ENCODE measurements at places on chromosomes 2 and 18.
A peak's percentile ranks its signal among the peaks of the same experiment; 100 is the strongest.

DNA sequence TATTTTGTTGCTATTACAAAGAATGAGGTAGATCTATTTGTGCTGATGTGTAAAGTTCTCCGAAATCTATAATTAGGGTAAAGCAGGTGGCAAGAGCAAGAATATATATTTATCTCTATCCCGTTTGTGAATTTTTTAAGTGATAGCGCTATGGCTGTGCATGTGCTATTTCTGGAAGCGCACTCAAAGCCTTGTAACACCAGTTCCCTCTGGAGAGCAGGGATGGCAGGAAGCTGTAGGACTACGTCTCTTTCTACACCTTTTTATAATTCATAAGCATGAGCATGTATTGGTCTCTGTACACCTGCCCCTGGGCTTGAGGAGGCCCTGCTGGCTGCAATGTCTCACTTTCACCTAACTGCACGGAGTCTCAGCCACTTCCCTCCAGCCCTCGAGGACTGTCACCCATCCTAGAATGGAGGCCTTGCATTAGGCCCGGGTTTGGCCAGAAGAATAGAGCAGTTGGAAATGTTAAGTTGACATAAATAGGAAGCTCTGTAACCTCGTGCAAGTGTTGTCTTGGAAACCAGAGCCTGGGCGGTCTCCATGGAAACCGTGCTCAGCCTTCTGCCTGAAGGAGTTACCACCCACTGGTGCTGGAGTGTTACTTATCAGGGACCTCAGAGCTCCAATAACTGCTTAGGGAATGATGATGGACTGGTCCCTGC lies 20.9 kb downstream of the ITM2C start:
- DNase-seq: peak; percentile 68

DNA sequence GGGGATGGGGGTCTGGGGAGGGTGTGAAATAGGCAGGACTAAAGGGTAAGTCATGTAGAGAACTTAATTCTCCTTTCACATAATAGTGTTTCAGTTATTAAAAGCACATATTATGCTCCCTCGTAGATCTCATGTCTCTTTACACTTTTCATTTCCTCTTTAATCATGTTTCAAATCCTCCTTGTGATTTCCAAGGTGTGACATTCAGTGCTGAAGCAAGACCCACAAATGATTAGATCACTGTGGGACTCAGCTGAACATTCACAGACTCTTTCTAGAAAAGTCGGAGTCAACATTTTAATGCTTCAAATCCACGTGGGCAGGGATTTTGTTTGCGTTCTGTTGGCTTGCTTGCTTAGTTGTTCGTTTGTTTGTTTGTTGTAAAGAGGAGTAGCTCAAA lies 34.7 kb upstream of the CALCRL start:
- DNase-seq: no peak

- DNase-seq: no peak
Observed at GRCh38 chr2:44668336-44668735, 273.2 kb upstream of the SIX3 start.

- DNase-seq: no peak
Observed at GRCh38 chr2:83282043-83282795, 1176.9 kb downstream of the SUCLG1 start.

DNA sequence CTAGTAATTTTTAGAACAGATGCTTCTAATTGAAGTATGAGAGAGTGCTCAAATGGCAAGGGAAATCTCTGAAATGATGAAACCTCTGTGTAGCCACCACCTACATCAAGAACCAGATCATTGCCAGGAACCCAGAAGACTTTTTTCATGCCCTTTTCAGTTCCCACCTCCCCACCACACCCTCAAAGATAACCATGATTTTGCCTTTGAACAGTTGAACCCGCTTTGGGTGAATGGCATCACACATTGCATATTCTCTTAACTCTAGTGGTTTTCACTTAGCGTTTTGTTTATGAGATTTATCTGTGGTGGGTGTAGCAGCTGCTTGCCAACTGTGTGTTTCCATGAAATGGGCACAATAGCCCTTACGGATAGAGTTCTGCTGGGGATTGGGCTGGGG lies 142.9 kb upstream of the HDAC4 start:
- no peak for DNase-seq

GRCh38 chr18:76668546-76668945 lies 153.8 kb upstream of the ZNF236 start:
- no peak for DNase-seq

DNA sequence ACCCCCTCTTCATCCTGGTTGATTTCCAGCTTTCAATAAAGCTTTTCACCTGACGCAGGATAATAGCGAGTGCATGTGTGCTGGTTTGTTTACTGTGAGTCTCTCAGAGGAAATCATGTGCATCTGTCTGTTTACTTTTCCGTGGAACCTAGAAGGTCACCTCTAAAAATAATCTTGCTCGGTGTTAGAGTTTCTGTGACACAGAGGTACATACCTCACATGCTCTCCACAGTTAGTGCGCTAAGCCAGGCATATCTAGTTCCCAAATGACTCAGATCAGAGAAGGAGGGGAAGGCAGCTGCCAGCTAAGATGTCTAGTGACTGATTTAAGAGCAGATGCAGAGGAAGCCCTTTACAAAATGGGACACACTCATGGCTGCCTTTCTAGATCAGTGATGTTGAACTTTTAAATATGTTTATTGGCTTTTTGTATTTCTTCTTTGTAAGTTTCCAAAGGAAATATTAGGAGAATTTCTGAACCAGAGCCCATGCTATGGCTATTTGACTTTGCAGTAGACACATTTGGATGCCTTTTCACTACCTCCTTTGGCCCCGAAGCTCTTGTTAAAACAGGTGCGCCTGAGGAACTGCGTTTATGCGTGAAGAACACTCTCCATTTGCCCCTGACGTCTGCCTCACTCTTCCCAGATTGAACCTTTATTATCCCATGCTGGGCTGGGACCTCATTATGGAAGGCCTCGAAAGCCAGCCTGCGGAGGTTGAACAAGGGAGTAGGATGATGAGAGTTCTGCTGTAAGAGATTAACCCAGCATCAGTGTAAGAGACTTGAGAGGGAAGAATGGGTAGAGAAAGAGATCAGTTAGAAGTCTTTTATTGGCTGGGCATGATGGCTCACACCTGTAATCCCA lies 145.6 kb downstream of the FAM161A start:
- DNase-seq: peak; percentile 72

DNA sequence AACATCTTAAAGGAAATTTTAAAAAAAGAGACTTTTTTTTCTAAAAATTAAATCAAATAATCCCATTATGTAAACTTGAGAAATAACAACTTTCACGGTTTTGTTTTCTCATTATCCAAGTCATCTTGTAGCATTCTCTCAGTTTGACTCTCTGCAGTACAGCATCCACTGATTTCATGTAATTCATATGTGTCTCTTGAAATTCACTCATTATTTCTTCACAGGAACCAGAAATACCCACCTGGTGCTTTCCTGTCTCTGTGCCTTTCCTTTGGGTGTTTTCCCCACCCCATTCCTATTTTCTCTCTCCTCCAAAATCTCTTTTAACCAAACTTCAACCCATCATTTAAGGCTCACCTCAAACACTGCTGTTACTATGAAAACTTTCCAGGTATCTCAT lies 116.1 kb upstream of the STK17B start:
- no peak for DNase-seq
